Globus pallidus (tissue), 1 donor: ENCODE measurements at places on chromosomes 16 and 17.

GRCh38 chr17:1484676-1485422 lies 7.6 kb downstream of the MYO1C start:
- DNase-seq: no peak

DNA sequence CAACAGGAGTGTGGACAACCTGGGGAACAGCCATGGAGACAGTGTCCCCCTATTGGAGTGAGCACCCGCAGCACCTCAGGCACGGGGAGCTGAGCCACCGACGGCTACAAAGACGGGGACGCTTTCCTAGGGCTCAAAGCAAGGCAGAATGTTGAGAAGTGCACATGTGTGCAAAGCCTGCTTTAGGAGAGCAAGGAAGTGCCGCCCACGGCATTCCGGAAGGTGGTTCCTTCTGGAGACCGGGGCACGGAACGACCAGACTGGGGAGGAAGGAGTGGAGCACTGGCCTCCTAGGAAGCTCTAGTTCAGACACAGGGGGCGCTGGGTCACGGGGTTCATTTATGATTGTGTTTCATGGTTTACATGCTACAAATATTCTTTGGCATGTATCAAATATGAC lies 52.2 kb downstream of the TBC1D16 start:
- no peak for DNase-seq

DNA sequence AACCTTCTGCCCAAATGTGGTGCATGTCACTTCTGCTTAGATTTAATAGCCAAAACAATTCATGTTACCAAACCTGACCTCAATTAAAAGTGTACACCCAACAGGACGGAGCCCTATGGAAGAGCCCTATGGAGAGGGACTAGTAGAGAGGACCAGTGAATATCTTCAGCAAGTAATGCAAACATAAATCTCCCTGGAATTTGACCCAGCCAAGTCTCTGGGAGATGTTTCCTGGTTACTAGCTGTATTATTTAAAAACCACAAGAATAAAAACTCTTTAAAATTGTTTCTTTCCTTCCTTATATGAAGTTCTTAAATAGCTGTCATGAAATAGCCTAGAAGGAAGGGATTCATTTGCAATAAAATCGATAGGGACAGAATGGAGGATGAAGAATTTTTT lies 255.8 kb downstream of the CDH11 start:
- DNase-seq: no peak

GRCh38 chr17:81429821-81430551 lies 34.7 kb downstream of the BAHCC1 start:
- peak; percentile 66 for DNase-seq

GRCh38 chr16:74729783-74730683 lies 29.4 kb upstream of the MLKL start:
- DNase-seq: no peak

DNA sequence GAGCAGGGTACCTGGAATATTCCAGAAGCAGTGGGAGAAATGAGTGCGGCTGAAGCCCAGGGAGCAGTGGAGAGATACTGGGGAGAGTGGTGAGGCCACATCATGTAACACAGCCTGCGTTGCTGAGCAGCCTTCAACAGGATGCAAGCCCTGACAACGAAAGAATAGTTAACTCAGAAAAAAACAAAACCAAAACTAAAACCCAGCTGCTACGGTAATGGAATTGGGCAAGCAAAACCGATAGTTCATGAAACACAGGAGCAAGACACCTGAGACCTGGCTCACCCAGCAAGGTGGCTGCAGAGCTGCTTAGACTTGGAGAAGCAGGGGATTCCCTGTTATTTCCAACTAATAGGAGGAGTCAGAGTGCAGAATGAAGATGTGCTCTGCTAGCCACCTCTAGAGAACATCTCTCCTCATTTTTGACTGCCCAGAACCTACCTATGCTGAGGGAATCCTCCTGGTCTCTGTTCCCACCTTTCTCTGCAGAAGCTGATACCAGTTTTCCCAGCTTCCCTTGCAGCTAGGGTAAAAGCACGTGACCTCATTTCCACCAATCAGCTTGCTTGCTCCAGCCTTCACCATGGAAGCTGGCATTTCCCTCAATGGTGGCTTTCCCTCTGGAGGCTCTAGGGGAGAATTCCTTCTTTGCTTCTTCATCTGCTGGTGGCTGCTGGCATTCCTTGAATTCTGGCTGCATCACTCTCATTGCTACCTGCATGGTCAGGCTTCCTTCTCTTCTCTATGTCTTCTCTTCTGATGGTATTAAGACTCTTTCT lies 59.4 kb upstream of the XYLT1 start:
- DNase-seq: no peak

DNA sequence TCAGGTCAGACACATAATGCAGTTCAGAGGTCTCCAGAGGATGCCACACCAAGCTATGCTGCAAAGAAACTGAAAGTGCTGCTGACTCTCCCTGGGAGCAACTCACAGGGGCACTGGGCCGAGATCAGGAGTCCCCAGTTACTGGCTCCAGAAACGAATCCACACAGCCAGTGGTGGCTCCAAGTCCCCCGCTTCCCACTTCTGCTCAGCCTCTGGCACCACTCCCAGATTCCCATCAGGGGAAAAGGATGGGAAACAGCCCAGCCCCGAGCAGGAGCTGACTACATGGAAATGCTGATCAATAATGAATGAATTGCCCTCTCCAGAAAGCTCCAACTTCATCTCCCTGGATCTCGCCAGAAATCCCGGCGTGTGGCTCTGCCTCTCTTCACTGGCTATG lies 62.3 kb upstream of the CDH5 start:
- DNase-seq: no peak

DNA sequence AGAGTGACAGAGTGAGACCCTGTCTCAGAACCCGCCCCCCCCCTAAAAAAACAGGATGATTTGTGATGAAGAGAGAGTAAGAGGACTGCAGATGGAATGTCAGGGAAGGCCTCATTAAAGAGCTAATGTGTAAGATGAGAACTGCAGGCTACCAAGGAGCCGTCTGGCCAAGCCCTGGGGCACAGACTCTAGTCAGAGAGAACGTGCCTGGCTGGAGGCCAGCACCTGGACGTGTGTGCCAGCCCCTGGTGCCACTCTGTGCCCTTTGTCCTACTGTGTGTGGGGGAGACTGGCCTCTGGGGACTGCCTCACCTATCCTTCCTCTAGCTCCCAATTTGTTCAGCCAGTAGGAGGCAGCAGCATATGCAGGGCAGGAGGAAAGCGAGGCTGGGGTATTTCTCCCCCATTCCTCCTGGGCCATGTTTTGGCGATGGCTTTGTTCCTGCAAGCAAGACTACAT lies 37.1 kb downstream of the KNOP1 start:
- no peak for DNase-seq

GRCh38 chr17:12510535-12510934 lies 155.2 kb upstream of the MYOCD start:
- DNase-seq: no peak

DNA sequence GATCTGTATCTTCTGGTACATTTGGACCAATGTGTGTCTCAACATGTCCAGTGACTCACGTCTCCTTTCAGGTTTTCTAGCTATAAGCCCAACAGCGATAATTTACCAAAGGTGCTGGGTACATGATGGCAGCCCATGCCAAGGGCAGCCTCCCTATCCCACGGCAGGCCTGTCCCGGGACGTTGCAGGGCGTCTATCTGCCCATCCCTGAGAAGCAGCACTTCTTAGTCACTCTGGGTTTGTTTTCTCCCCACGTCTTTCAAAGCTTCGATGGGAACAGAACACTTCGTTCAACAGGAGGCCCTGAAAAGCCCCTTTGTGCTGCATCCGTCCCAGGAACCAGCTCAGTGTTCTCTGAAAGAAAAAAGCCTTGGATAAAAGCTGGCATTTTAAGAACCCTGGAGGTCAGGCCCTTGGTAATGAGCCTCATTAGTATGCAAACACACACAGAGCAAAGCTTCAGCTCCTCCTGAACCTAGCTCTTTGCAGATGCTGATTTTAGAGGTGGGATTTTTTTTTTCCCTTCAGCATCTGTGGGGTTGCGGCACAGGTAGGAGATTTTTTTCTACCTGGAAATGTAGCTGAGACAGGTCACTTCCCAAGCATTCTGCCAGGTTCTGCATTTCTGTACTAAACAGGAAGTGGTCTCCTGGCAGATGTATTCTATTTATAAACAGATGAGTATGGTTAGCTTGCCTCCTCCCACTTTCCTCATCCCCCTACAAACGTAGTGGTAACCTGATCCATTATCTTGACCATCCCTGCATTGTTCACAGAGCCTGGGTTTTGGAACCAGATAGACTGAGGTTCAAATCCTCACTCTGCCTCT lies 17.5 kb upstream of the MT4 start:
- peak; percentile 92 for DNase-seq

- no peak for DNase-seq
Measured at GRCh38 chr17:66702106-66702936, 132.6 kb upstream of the CACNG5 start.

DNA sequence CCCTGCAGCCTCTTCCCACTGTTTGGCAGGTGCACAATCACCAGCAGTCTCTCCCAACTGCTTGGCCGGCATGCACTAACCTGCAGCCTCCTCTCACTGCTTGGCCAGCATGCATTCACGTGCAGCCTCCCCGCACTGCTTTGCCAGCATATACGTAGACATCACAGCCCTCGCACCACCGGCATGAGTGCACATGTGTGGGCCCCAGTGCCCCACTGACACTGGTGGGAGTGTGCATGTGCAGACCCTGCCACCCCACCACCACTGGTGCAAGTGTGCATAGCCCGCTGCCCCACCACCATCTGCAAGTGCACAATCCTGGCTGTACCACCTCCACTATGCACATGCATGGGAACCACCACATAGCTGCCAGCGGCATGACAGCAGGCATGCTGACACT lies 127.5 kb upstream of the SOX9 start:
- DNase-seq: no peak

GRCh38 chr17:74949455-74950115 lies 13.9 kb downstream of the OTOP3 start:
- DNase-seq: no peak
